ENCODE measurements at places on chromosomes 2 and 18.

DNA sequence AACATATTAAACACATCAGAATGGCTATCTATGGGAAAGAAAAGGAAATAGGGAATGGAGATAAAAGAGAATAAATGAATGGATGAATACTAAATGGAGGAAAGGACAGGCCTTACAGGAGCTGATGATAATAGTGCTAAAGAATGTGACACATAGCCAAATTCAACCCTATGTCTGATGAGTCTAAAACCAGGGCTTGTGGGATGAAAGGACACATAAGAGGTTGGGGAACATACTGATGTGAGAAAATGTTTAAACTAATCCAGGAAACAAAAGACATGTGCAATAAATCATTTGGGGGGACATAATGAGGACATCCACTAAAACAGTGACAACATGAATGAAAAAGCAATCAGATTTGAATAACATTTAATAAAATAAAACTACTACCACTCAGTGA, 120.0 kb downstream of the DYM start:
- DNase-seq, result peak; percentile 9

DNA sequence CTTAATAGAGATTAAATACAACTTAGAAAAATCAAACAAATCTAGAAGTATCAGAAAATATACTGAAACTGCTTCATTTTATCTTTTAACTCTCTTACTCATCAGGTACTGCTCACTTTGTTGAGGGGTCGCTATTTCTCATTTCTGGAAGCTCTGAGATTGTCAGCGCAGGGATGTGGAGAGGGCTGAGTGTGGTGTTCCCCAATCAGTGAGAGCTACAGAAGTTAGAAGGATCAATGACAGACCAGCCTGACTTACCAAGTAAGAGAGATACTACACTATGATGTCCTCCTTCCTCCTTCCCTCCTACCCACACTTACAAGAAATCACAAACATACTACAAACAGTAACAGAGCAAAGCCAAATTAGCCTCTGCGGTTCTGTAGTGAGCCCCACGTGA, 8.1 kb downstream of the GCFC2 start:
- DNase-seq, result no peak

GRCh38 chr18:60500960-60501359, 128.4 kb upstream of the MC4R start:
- no peak for DNase-seq

- no peak for DNase-seq
Measured at GRCh38 chr2:105055613-105056012, 17.7 kb downstream of the MRPS9 start.

GRCh38 chr2:231483398-231484329, 19.4 kb upstream of the NCL start:
- no peak for DNase-seq

DNA sequence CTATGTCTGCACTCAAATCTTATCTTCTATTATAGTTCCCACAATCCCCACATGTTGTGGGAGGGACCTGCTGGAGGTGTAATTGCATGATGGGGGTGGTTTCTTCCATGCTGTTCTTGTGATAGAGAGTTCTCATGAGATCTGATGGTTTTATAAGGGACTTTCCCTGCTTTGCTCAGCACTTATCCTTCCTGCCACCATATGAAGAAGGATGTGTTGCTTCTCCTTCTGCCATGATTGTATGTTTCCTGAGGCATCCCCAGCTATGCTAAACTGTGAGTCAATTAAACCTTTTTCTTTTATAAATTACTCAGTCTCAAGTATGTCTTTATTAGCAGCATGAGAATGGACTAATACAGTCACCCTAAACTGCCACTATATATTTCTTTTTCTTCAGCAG, 79.1 kb downstream of the SH3YL1 start:
- DNase-seq, result no peak

GRCh38 chr2:20614201-20615067, 36.5 kb downstream of the HS1BP3 start:
- peak; percentile 63 for DNase-seq

DNA sequence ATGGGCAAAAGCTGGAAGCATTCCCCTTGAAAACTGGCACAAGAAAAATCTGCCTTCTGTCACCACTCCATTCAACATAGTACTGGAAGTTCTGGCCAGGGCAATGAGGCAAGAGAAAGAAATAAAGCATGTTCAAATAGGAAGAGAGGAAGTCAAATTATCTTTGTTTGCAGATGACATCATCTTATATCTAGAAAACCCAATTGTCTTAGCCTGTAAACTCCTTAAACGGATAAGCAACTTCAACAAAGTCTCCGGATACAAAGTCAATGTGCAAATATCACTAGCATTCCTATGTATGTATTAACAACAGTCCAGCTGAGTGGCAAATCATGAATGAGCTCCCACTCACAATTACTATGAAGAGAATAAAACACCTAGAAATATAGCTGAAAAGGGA, 1579.3 kb downstream of the SUCLG1 start:
- DNase-seq, result no peak

DNA sequence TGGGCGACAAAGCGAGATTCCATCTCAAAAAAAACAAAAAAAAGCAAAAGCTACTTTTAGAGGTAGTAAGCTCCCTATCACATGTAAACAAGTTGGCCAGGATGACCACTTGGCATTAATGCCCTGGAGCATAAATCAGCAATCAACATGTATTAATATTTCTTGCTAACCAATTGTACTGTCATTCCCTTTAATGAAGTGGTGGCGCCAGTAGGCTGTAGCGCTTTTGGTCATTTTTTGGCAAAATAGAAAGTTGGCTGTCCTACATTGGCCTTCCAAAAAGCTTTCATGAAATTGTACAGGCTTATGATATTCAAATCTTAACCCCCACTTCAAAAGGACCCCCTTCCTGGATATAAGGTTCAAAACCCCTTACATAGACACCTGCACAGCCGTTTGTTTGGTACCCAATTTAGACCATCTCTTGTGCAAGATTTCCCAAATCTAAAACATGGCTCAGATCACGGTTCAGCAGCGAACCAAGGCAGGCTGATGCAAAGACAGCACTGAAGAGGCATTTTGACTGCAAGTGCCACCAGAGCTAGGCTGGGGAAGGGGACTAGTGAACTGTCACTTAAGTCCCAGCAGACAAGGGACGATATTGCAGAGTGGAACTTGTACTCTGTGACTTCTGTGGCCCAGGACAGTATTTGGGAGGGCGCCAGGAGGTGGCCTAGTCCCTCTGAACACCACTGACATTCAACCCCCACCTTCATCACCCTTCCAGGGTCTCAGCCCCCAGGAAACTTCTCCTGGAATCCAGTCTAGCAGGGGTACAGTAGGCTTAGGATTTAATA, 31.9 kb downstream of the SMAD7 start:
- DNase-seq, result no peak

Measured in renal cortical epithelial cell (primary cell).